ENCODE measurements at places on chromosomes 1 and 21.

DNA sequence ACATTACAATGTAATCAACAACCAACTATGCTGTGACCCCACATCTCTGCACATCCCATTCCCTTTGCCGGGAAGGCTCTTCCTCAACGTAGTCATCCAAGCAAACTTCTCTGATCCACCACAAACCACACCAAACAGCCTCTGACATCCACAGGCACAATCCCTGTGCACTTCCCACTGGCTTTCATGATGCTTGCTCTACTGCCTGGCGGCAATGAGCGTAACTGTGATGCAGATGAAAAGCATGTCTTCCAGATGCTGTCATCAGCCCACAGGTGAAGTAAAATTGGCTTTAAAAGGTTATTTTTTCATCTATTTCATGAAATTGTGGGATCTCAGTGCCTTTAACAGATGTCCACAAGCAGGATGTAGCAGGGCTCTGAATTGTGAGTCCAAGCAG is 635.2 kb downstream of the SMYD3 start:
- no peak for DNase-seq

DNA sequence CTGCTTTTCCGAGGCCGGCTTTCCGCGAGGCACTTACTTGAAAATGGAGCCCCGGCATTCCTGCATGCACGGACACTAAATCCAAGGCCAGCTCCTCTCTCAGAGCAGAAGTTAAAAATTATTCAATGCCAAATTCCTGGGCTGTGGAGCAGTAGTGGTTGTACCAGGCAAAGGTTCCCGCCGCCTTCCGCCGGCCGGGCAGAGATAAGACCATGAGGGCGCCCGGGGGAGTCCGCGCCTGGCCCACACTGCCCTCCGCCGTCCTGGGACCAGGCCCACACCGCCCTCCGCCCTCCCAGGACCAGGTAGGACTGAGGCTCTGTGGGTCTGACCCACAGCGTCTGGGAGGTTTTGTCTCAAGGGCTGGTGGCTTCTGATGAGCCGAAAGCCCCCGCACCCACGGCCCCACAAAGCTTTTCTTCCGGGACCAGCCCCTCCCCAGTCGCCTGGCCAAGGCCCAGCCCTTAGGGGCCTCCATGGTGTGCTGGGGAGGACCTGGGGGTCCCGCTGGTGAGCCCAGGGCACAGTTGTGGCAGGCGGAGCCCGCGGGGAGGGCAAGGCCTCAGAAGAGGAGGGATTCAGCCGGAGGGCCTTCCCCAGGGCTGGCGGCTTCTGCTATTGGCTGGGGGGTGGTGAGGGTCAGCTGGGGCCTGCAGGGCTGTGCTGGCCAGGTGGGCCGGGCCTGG is 12.7 kb upstream of the C1orf159 start:
- no peak for DNase-seq

GRCh38 chr1:115090540-115090939 is 1.2 kb upstream of the TSPAN2 start:
- DNase-seq, result no peak

GRCh38 chr1:41394959-41395956 is 34.0 kb downstream of the FOXO6 start:
- no peak for DNase-seq

DNA sequence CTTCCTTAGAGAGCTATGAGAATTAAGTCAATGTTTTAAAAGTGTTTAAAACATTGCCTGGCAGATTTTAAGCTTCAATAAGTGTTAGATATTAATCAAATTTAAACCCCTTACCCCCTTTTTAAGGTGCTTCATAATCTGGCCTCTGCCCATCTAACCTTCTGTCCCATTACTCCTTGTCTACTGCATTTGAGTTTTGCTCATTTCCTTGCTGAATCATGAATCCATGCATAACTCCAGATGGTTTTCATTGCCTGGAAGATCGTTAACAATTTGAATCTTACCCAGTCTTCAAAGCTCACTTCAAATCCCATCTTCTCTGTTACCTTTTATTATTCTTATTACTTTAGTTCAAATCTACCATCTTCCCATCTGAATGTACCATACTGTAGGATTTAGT is 4.6 kb downstream of the HJV start:
- no peak for DNase-seq

DNA sequence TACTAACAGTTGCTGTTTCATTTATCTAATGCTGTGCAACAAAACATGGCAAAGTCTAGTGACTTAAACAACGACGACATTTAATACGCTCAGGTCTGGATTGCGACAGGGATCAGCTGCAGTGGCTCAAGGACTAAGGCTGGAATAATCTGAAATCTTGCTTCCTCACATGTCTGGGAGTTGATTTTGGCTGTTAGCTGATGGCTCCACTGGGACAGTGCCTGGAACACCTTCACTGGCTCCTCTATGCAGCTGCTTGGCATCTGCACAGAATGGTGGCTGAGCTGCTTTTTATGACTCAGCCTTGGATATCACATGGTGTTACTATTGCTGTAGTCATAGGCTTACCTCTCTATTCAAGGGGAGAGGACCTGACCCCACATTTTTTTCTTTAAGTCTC is 24.0 kb upstream of the BTG3 start:
- no peak for DNase-seq

- DNase-seq, result no peak
These were observed 113.4 kb downstream of the ZBTB18 start for GRCh38 chr1:244164511-244164890.

GRCh38 chr1:203289281-203289981 is 15.9 kb upstream of the BTG2 start:
- DNase-seq, result no peak

- no peak for DNase-seq
These were observed 89.5 kb upstream of the ARTN start for GRCh38 chr1:43844114-43844513.

DNA sequence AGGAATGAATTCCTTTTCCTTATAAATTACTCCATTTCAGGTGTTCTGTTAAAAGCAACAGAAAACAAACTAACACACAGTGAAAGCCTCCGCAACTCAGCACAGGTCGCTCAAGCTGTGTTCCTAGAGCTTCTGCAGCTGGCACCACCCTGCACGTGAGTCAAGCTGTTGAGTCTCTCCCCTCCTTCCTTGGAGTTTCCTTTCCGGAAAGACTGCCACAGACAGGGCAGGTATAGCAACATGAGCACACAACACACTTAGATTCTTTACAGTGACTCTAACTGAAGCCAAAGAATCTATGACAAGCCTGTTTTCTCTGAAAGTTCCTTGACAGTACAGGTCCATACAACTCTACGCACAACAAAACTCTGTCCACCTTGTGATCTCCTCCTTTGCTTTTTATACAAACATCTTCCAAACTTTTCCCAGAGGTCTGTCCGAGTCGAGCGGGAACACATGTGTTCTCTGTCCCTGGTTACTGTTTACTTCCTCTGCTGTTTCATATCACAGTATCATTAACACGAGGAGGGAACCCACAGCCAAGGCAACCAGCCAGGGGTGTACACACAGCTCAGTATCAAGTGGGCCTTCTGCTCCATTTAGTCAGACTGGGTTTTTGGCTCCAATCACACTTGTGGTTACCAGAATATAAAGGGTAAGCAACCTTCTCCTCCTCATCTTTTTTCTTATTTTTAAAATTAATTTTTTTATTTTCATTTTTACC is 38.7 kb upstream of the DESI2 start:
- DNase-seq, result no peak

DNA sequence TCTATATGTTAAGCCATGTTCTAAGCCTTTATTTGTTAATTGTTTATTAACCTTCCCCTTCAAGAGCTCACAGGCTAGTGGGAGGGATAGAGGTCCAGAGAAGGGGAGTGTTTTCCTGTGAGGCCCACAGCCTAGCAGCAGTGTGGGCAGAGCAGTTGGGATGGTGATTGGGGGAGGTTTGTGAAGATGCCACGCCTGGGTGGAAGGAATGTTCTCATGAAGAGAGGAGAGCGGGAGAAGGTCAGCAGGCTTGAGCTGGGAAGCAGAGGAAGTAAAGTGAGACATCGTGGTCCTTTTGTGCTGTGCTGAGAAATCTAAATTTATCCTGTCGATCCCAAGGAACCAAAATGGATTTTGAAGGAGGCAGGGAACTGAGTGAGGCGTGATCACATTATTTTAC is 42.6 kb downstream of the TRAPPC10 start:
- DNase-seq, result peak; percentile 18

GRCh38 chr1:154982341-154982740 is 803 bp upstream of the FLAD1 start:
- no peak for DNase-seq

- no peak for DNase-seq
These were observed 25.7 kb upstream of the GNG4 start for GRCh38 chr1:235675152-235675890.

DNA sequence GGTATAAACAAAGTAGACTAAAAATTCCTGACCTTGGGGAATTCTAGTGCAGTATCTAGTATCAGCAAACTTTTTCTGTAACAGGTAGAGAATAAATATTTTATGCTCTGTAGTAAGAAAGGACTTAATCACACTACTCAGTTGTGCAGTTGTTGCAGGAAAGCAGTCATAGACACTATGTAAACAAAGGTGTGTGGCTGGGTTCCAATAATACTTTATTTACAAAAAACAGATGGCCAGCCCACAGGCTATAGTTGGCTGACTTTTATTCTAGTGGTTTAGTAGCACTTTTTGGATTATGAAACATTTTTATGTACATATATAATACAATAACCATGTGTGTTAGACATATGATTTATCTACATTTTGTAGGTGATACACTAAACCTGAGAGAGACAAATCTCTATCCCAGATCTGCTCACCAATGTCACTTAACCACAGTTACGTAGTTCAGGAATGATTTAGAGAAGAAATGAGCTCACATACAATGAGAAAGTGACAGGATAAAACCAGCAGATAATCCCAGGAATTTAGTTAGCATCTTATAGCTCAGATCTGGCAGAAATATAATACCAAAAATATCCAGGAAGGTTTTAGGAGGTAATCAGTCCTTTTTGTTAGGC is 56.1 kb downstream of the MIER1 start:
- DNase-seq, result no peak

DNA sequence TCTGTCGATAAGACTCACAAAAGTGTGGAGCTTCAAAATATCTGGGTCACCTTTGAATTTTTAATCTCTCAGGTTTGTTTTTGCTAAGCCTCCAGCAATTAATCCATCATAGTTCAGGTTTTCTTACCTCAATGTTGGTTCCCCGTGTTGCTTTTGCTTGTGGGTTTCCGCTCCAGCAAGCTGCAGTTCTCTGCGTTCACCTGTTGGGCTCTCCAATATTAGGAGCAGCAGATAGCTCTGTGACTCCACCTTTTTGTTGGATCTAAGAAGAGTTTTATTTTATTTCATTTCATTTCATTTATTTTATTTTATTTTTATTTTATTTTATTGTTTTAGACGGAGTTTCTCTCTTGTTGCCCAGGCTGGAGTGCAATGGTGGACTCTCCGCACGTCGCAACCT is 335.5 kb downstream of the COL11A1 start:
- no peak for DNase-seq

DNA sequence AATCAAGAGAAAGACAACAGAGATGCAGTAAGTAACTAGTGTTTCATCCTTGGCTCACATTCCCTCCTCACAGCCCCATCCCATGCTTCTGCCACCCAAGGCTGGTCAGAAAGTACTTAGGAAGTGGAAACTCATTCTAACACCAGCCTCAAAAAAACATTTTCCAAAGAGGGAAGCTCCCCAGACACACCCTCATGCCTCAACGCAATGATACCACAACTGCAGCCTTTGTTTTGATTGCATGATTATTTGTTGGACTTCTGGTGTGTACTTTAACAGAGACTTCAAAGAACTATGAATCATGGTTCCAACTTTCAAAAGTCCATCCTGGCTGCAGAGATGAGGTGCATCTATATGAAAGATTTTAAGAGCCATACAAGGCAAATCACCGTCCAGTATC is 45.2 kb upstream of the KCNA3 start:
- no peak for DNase-seq

- no peak for DNase-seq
These were observed 76.8 kb upstream of the HNRNPU start for GRCh38 chr1:244941121-244941520.

- DNase-seq, result no peak
These were observed 87.0 kb upstream of the VAMP3 start for GRCh38 chr1:7684132-7684531.

DNA sequence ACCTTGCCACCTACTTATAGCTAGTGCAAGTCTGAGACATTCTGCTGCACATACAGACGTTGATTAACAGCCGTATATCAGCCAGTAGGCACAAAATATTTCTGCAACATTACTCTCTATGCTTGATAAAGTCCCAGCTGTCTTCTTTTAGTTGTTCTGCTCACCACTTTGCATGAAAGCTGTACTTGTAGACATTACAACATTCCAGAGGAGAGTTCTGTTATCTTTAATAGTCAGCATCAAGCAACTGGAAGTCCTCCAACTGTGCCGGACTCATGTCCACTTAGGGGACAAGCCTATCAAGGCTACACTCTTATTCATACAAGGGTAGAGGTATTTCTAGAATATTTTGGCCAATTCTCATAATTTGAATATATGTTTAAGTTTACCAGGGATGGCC is 50.0 kb downstream of the CACHD1 start:
- no peak for DNase-seq

DNA sequence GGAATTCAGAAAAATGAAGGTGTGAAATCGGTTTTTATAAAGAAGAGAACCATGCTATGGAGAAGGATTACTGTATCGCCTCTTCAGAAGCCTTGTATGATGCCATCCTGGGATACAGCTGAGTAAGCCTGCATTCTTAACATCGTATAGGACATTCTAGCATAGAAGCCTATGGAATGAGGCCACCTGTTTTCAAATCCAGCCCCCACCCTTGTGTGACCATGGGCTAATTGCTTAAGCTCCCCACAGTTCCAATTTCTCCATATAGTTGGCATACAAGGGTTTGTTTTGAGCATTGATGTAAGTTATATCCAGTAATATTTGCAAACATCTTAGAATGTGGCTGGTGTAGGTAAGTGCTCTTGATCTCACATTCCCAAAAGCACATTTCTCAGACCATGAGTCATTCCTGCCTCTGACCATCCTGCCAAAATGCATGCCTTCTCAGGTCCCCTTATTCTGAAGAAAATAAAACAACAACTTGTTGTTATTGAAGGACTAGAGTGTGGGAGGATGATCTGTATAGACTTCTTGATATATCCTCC is 1.5 kb downstream of the OR14A2 start:
- no peak for DNase-seq

GRCh38 chr1:232880354-232880753 is 70.1 kb upstream of the NTPCR start:
- DNase-seq, result no peak

DNA sequence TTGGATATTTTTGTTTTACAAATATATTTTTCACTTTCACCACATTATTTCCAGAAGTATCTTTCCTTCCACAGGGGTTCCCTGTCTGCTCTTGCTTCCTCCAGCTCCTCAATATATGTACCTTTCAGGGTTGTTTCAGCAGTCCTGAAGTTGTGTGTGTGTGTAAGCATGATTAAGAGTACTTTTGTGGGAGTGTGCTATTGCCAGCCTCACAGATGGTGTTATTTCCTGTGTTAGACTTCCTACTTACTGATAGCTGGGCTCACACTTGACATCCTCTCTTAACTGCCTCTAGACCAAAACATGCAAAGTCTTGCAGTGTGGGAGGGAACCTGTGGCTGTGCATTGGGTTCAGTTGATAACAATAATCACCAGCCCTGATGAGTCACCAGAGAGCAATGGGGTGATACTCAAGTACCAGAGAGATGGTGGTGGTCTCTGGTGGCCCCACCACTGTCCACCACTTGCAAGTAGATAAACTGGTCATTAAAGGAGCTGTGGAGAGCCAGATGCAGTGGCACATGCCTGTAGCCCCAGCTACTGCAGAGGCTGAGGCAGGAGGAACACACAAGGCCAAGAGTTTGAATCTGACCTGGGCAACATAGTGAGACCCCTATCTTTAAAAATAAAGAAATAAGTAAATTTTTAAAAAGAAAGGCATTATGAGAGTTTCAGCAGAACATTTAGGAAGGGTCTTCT is 126.7 kb downstream of the NR5A2 start:
- DNase-seq, result no peak

Data from left renal pelvis (tissue), 4 donors.